ENCODE measurements at places on chromosomes 3 and 15. TPM values are rescaled to one million over a fixed set of nuclear protein-coding genes. Genes with fewer than 3 reads are reported as not detected.

The LIPC gene
- total RNA-seq = 2.9 TPM

The NOX5 gene
- 1.2 TPM for total RNA-seq

The RASGRP1 gene
- 4.6 TPM for total RNA-seq

The MME gene
- 962 TPM for total RNA-seq

The PLA2G4B gene
- total RNA-seq = 0.24 TPM

The PFKFB4 gene
- 13.2 TPM for total RNA-seq

The SPTBN5 gene
- 2.2 TPM for total RNA-seq

The GOLGA6L7 gene
- total RNA-seq = not detected

The GLT8D1 gene
- 100 TPM for total RNA-seq

The CYP1A1 gene
- 3.6 TPM for total RNA-seq

The GATA2 gene
- total RNA-seq = 3.6 TPM

The A4GNT gene
- 0.96 TPM for total RNA-seq

The TLR9 gene
- 0.24 TPM for total RNA-seq

The CELSR3 gene
- 3.4 TPM for total RNA-seq

The ISL2 gene
- not detected for total RNA-seq

The PDHB gene
- total RNA-seq = 77.8 TPM

The FOXB1 gene
- total RNA-seq = 1.2 TPM

The CCR2 gene
- 10.8 TPM for total RNA-seq

The ACKR4 gene
- 2.6 TPM for total RNA-seq

The PCOLCE2 gene
- total RNA-seq = 16.1 TPM

The SLC28A2 gene
- total RNA-seq = not detected

The P2RY1 gene
- 7.0 TPM for total RNA-seq

The PLA2G4E gene
- 0.72 TPM for total RNA-seq

The TGM4 gene
- 3.1 TPM for total RNA-seq

The SH2D7 gene
- total RNA-seq = 0.24 TPM

The AHSG gene
- not detected for total RNA-seq

The CADPS gene
- total RNA-seq = 10.1 TPM

The RBP2 gene
- total RNA-seq = not detected

The PLA2G4F gene
- total RNA-seq = 3.1 TPM

Data from umbilical cord (tissue), 2 donors.